ENCODE measurements at places on chromosomes 11 and 22.

GRCh38 chr11:74226907-74227306 lies 55.8 kb downstream of the PPME1 start:
- no peak for DNase-seq

- no peak for DNase-seq
These were observed 8.9 kb downstream of the ABTB2 start for GRCh38 chr11:34348919-34349318.

GRCh38 chr11:107563702-107564101 lies 1.8 kb downstream of the ALKBH8 start:
- DNase-seq, result peak; percentile 62

- DNase-seq, result no peak
These were observed 19.7 kb downstream of the SHISAL1 start for GRCh38 chr22:44293034-44293433.

DNA sequence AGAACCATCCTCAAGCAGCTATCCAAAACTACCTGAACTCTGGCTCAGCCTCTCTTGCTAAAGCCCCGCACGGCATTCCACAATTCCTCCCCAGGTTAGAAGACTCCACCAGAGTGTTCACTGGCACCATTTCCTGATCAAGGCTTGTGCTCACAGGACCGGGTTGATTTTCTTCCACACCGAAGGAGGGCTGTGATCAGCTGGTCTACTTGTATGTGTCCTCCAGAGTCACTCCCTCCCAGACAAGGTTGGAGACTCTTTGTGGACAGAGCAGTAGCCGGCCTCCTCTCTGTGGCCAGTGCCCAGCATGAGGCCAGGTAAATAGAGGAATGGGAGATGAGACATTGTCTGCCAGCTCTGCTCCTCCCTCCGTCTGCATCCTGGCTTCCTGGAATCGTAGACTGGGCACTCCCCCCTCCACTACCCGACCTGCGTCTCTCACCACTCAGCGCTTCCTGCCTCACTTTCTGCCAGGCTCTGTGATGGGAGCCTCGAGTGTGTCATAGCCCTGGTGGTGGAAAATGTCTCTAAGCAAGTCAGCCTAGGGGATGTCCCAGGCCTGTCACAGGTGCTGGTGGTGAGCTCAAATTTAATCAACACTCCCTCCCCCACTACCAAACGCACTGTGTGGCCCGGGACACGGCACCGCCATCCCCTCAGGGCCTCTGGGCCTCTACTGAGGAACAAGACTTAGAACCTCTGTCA lies 12.5 kb upstream of the TMPRSS6 start:
- DNase-seq, result no peak

DNA sequence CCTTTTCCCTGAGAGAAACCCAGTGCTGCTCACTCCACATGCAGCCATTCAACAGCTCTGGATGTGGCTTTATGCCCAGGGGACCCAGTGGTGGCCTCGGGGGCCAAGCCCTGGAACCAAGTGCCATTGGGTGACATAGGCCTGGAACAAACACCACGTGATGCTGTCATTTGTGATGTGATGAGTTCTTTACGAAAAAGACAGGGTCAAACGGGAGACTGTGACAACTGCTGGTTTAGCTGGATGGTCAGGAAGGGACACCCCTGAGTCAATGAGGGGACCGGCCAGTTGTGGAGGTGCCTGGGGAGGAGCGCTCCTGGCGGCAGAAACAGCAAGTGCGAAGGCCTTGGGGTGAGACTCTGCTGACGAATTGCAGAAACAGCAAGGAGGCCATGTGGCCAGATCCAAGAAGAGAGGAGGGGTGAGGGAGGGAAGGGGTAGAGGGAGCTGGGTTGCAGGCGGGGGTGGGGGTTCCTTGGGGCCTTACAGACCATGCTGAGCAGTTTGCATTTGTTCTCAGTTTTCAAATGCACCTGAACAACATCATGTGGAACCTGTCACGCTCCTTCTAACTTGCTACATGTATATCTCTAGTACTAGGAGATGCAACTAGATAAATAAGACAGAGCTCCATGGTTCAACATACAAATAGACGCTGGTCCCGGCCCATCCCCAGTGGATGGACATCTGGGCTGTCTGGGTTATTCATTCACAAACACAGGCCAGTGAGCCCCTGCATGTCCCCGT lies 56.1 kb downstream of the IGLL5 start:
- DNase-seq, result no peak

DNA sequence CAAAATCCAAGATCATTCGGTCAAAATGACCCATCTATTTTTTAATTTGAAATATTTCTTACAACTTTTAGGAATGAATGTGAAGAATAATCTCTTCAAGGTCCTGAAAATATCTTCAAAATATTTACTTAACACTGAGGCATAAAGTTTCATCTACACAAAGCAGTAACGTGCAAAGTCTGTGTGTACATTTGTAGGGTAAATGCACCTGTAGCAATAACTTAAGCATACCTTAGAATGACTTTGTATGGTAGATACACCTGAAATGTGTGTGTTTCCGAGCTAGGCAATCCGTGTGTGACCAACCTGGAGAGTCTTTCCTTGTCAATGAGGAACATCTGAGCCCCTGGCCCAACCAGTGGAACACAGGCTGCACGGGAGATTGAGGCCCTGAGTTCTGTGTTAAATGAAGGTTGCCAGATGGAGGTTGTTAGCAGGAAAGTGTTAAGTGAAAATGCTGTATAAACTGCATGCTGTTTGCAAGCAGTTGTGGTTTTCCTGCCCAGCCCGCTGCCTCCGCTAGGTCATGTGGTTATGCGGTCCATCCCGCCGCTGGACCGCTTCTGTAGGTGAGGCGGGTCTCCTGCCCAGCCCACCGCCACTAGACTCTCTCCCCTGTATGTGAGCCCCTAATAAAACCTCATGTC lies 7.6 kb upstream of the CTR9 start:
- DNase-seq, result no peak

- no peak for DNase-seq
These were observed 28.0 kb downstream of the QSER1 start for GRCh38 chr11:32920570-32920969.

DNA sequence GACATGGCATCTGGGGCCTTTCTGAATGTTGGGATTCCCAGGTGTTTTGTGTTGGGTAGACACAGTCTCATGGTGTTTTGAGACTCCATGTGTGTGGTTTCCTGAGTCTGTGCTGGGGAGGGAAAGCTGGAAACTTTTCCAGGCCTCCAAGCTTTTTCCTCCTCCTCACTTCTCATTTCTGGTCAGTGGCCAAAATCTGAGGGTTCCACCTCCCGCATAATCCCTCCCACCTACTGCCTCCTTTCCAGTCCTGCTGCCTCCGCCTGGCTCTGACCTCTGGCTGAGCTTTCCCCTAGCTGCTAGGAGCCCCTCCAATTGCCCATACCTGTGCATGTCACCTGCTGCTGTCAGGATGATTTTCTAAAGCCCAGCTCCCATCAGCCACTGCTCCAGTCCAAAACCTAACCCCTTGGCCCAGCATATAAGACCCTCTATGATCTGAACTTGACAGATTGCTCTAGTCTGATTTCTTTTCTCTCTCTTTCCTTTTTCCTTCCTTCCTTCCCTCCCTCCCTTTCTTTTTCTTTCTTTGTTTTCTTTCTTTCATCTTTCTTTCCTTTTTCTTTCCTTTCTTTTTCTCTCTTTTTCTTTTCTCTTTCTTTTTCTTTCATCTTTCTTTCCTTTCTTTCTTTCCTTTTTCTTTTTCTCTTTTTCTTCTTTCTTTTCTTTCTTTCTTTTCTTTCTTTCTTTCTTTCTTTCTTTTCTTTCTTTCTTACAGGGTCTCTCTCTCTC lies 51.4 kb upstream of the NECTIN1 start:
- DNase-seq, result no peak

GRCh38 chr11:119691701-119692539 lies 37.1 kb downstream of the NECTIN1 start:
- no peak for DNase-seq

DNA sequence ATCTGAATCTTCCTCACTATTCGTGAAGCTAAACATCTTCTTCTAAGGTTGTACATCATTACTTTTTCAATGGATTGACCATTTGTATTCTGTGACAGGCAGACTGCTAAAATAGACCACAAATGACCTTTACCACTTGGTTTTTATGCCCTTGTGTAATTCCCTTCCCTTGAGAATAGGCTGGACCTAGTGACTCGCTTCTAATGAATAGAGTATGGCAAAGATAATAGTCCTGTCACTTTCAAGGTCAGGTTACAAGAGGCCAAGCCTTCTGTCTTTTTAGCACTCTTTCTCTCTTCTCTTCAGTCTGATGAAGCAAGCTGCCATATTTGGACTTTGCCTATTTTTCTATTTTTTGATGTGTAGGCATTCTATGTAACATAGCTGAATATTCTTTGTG lies 492.9 kb downstream of the SOX6 start:
- DNase-seq, result no peak

DNA sequence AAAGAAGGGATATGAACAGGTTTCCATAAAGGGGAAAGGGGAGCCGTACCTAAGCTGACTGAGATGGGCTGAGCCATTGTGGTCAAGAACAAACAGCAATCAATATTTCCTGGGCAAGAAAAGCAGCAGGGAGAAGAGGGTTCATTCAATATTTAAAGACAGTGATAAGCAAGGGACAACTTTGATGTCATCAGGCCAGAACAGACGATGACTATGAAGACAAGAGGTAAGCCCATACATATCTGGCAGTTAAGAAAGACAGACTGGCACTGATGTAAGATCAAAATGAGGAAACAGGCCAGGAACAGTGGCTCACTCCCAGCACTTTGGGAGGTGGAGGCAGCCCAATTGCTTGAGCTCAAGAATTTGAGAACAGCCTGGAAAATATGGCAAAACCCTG lies 2.4 kb downstream of the OR5A2 start:
- DNase-seq, result no peak

GRCh38 chr11:13868710-13869397 lies 93.7 kb upstream of the SPON1 start:
- no peak for DNase-seq

Data from NCI-H2081 (cell line).